HCT116 (cell line): ENCODE measurements at places on chromosomes 4 and X. TPM values are rescaled to one million over a fixed set of nuclear protein-coding genes. Genes with fewer than 3 reads are reported as not detected.

DNA sequence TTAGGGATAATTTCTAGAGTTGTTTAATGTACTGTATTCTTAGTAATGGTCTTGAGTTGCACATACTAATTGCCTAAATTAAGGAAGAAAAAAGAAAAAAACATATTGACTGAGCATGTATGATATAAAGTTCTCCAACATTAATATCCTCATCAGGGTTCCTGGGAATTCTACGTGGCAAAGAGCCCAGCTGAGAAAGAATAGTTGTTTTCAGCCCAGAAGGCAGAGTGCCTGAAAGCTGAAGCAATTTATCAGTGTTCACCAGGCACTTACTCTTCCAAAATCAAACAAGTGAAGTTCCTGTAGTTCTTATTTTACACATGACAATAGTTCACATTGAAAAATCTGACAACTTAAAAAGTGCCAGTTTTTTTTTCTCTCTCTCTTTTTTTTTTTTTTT, 27.7 kb downstream of the YIPF7 start:
- no peak for DNase-seq

- DNase-seq: no peak
Measured at GRCh38 chrX:154727871-154728270, 23.0 kb downstream of the GAB3 start.

- peak; percentile 3 for DNase-seq
Measured at GRCh38 chr4:90419124-90419711, 292.0 kb downstream of the CCSER1 start.

DNA sequence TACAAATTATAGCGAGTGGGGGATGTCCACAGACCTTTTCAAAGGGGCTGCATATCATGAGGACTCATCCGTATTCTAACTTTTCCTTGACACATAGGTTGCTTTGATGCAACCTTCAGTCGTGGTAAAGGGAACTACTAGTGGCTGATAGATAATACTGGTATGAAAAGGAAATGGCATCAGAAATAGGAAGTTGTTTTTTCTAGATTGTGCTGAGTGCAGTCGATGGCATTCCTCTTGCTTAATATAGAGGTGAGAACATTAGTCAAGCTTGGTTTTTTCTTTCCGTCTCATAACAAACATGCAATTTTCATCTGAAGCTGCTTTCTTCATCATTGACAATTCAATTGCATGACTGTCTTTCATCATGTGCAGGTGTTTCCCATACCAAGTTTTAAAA, 16.6 kb downstream of the ENPEP start:
- DNase-seq: no peak

The ZFP42 gene
- total RNA-seq: 0.12 TPM

The KLHL4 gene
- total RNA-seq: 0.10 TPM
